ENCODE measurements at places on chromosomes 3 and 15.

- no peak for ATAC-seq
Measured at GRCh38 chr15:59384507-59384906, 11.8 kb upstream of the MYO1E start.

DNA sequence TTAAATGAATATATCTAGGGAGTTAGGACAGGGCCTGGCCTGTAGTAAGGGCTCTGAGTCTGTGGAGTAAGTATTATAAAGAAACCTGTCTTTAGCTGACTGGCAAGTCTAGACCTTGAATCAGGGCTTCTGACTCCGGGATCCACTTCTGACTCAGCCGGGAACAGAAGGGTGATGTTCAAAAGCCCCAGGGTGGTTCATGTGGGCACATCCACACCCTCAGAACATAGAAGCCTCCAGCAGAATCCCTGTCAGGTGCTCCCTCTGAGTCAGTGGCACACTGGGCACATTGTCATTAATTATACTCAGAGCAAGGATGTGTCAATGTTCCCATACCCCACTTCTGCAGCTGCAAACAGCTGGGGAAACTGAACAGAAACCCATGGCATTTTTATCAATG is 26.7 kb upstream of the SNRK start:
- ATAC-seq = no peak

GRCh38 chr3:64133272-64133671 is 92.0 kb downstream of the PRICKLE2 start:
- ATAC-seq = no peak

DNA sequence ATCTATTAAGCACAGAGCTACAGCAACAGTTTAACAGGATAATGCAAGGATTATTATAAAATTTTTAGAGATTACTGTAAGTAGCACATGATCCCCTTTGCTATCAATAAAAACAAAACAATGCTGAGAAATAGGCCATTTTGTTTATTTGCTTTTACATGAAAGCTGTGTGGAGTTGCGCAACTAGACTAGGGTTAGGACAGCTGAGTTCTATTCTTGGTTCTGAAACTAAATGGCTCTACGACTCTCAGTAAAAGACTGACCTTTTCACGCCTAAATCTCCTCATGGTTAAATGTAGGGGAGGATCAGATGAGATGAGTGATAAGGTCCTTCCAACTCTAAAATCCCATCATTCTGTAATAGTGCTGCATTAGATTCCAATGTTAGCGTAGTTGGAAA is 25.0 kb downstream of the KCNMB2 start:
- no peak for ATAC-seq

DNA sequence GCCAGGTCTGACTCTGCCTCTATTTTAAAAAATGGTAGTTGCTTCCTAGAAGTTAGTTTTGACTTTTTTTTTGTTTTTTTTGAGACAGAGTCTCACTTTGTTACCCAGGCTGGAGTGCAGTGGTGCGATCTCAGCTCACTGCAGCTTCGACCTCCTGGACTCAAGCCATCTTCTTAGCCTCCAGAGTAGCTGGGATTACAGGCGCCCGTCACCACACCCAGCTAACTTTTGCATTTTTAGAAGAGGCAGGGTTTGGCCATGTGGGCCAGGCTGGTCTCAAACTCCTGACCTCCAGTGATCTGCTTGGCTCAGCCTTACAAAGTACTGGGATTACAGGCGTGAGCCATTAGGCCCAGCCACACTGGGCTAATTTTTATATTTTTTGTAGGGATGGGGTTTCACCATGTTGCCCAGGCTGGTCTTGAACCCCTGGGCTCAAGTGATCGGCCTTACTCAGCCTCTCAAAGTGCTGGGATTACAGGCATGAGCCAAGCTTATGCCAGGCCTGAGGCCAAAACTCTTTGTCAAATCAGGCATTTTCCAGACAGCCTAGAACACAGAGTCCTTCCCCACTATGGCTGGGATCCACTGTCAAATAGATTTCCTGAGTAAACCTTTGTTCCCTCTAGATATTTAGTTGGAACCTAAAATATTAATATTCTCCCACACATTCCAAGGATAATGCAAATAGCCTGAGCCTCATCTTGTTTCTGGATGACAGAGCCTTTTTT is 13.7 kb downstream of the C3orf62 start:
- ATAC-seq = peak; percentile 81

DNA sequence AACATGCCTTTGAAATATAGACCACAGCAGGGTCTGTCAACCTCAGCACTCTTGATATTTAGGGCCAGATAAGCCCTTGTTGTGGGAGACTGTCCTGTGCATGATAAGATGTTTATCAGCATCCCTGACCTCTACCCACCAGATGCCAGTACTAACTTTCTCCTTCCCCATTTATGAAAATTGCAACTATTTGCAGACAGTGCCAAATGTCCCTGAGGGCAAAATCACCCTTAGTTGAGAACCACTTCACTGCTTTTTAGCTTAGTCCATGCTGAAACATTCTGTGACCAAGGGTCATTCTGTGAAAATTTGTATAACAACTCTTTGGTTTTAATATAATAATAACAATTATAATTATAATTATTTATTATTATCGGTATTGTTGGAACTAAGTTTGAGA is 1032.4 kb downstream of the MCTP2 start:
- ATAC-seq = no peak

DNA sequence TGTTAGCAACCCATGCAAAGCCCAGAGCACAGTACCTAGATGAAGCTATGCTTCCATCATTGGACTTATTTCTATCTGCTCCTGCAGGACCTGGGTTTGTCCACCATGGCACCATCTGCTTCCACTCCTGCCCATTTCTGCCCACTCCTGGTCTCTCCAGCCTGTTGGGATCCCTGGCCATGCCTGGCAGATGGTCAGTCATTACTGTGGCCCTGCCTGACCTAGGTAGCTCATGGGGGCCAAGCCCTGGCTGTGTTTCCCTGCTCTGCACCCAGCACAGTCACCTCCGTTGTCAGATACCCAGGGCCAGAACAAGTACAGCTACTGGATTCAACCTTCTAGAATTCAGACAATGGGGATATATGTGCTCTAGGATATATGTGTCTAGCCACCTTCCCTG is 185.8 kb upstream of the TLE3 start:
- no peak for ATAC-seq

DNA sequence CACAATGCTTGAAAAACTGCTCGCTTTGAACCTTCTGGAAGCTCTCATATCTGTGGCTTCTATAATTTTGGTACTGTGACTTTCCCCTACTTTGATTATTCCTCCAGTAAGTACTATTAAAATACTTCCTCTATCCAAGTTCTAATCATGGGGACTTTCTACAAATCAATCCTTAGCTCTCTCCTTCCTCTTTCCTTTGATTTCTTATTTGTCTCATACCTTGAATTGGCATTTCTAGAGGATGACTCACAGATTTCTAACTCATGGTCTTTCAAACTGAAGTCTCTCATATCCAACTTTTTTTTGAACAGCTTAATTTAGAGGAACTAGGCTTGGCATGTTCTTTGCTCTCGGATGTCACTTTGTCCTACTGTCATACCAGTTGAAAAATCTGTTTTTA is 241.8 kb downstream of the TBC1D5 start:
- ATAC-seq = no peak

DNA sequence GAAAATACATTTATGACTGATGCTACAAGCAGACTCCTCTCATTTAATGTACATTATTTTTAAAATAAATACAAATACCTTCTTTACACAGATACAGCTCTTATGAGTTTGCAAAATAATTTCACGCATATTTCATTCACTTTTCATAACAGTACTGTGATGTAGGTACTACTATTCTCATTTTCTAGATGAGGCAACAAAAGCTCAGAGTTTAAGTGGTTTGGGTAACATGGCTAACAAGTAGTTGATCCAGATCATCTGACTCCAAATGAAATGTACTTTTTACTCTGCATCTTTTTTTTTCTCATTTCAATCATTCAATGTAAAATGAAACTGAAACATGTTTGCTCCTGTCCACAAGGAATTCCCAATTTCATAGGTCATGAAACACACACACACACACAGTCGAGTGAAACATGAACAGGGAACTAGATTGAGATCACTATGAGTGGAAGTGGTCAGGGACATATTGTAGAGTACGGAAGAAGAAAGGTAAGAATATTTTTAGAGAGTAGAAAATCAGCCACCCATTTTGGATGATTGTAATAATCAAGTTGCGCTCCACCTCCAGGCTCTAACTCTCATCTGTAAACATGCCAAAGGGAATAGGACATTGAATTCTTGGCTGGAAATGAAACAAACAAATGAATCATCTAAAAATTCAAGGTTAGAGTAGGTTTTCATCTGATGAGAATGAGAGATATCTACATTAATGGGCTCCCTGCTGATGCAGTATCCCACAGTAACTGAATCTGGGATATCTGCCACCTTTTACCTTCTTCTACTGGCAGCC is 92.4 kb downstream of the CLDN1 start:
- no peak for ATAC-seq

GRCh38 chr3:46485779-46486175 is 12.0 kb upstream of the RTP3 start:
- ATAC-seq = no peak

GRCh38 chr3:68892297-68892696 is 40.0 kb downstream of the TAFA4 start:
- ATAC-seq = no peak

GRCh38 chr3:176755552-176755951 is 441.7 kb downstream of the TBL1XR1 start:
- ATAC-seq = no peak

DNA sequence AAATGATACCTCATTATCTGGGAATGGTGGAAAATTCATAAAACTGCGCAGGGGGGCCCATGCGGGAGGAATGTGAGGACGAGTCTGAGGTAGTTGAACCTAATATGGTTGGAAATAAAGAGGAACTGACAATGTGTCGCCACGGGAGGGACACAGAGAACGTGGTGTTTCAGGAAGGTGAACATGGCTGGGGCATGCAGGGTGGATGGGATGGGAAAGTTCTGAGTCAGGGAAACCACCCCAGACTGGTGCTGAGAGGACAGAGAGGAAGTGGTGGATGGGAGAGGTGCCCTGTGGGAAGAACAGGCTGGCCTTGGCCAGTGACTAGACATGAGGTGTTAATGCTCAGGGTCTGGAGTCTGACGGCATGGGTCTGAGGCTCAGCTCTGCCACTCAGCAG is 137.1 kb upstream of the WNT5A start:
- no peak for ATAC-seq
